Stimulated activated CD4-positive, alpha-beta T cell treated with anti-CD3 and anti-CD28 coated beads, Interleukin-2, amount 100 ng/mL, for 24 hours (primary cell): ENCODE measurements at places on chromosomes 2 and 18.
A peak's percentile ranks its signal among the peaks of the same experiment; 100 is the strongest.

DNA sequence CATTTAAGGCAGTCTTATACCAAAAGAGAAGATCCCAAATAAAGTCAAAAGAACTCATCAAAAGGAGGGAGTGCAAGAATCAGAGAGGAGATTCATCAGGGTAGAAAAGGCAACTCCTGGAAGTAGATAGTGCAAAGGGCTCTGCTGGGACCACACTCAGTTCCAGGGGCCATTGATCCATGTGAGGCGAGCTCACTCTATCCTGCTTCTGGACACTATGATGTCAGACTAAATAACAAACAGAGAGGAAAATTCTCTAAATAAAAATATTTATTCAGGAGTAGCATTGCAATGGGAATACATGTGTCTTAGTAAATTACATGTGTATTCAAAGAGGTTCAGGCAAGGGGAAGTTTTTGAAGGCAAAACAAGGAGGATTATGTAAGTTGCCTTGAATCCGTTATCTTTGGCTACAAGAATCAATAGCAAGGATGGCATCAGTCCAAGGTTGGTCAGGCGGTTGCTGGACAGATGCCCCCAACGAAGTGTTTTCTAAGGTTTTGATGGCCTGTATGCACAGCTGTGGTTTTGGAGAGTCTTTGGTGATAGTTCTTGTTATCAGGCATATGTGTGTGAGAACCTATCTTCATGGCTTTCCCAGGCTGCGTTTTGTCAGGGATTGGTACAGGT lies 13.2 kb upstream of the SERPINB12 start:
- DNase-seq, result no peak

- no peak for DNase-seq
Observed at GRCh38 chr2:207142461-207142860, 23.3 kb downstream of the KLF7 start.

DNA sequence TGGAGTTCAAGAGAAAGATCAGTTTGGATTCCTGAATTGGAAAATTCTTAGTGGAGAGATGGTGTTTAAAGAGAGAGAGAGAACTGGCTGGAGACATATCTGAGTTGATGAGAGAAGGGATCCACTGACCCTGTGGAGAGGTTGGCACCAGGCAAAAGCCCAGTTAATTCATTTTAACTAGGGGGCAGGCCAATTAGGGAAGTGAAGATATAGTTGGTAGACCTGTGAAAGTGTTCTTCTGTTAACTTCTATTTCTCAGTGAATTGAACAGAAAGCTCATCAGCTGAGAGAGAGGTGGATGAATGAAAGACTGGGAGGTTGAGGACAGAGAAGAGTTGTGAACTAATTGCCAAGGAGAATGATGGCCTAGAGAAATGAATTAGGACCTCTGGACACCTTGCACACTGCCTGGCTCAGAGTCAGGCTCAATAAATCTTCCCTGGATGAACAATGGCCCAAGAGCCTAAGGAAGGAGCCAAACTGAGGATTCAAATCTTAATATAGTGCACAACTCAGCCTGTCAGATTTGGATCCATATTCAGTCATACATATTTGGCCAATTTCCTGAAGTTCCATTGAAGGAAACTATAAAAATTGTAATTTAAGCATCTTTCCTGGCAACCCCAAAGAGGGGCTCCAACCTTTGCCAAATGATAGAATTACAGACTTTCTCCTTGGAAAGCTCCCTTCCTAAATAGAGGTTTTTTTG lies 82.2 kb upstream of the RMDN2 start:
- DNase-seq, result no peak

DNA sequence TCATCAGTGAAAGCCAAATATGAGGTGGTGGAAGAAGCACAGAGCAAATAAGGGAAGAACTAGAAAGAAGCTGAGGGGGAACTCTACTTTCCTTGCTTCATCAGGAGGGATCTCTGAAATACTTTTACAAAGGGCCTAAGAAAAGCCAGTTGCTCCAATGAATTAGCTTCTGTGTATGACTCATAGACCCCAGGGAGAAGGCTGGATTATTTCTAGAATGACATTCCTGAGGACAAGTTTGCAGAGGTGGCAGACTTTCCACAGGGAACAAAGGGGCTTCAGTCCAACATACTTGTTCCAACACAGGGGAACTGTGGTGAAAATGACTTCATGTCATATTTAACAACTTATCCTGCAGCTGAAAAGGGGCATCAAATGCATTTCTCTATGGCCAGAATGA lies 29.0 kb downstream of the DOK1 start:
- no peak for DNase-seq

GRCh38 chr2:19488009-19488691 lies 129.7 kb upstream of the OSR1 start:
- DNase-seq, result no peak

DNA sequence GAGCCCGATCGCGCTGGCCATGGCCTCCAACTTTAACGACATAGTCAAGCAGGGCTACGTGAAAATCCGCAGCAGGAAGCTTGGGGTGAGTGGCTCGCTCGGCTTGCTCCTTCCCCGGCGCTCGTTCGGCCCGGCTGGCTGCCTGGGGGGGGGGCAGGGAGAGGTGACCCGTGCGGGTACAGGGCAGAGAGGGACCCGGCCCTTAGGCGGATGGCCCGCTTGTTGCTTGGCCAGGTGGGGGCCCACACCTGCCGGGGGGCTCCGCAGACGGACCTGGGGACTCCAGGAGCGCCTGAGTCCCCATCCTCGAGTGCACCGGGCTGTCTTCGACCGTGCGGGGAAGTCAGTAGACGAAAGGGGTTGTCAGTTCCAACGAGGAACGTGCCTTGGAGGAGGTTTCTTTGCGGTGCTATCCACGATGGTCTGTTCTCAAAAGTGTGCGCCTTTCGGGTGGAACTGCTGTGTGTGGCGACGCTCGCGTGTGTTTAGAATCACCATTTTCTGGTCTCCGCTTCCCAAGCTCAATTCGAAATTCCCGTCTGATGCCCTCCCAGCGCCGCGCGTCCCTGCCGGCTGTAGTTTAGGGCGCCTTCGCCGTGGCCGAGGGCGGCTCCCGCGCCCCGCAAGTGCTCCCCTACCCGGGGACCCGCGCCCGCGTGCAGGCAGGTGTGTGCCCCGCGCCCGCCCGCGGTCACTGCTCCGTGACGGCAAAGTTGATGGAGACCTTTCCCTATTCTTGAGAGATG lies 711 bp downstream of the DOK6 start:
- no peak for DNase-seq

GRCh38 chr2:205934443-205934842 lies 151.5 kb downstream of the INO80D start:
- DNase-seq, result no peak

GRCh38 chr18:64203295-64203694 lies 54.4 kb upstream of the LINC00305 start:
- DNase-seq, result no peak

DNA sequence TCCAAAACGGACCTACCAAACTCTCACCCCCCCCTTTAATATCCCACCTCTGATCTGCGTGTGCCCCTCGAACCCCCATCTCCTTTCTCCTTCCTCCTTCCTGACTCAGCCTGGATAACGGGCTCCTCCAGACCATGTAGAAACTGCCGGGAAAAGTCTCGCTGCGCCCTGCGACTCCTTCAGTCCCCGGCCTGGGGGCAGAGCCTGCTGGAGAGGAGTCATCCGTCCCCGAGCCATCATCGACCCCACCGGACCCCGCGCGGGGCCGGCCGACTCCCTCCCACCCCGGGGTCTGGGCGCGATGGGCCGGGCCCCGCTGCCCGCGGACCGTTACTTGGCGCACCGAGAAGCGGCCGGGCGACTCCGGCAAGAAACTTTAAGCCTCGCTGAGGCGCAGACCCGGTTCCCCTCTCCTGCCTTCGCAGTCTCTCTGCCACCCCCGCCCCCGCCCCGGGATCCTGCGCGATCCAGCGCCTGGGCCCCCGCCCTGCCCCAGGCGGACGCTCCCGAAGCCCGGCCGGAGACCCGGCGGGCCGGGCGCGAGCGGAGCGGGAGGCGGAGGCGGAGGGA lies 3.4 kb downstream of the ZEB2 start:
- no peak for DNase-seq

DNA sequence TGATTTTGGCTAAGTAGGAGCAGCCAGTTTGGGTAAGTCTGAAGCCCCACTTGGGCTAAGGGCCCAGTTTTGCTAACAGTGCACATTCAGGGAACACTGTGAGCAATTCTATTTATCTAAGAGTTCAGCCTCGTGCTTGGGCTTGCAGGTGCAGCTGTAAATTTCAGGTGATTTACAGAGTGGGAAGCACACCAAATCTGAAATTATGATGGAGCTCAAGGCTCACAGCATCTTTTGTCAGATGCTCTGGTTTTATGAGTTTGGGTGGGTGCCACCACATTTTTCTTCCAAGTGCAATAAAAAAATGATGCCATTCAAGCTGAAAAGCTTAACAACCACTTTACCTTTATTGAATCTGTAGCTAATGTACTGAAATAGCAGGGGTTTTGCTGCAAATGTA lies 671.2 kb downstream of the LRRTM4 start:
- DNase-seq, result no peak

DNA sequence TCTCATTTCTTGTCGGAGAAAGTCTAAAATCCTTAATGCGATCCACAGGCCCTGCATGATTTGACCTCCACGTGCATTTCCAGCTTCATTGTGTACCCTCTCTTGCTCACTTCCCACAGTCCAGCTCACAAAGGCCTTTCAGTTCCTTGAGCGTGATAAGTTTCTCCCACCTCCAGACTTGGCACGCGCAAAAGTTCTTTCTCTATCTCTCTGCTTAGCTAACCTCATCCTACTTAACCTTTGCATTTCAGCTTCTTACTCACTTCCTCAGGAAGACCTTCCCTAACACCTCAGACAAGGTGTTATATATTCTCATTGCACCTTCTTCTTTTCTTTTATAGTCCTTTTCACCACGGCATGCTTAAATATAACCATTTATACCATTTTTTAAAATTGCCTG lies 124.8 kb upstream of the XPO1 start:
- no peak for DNase-seq

DNA sequence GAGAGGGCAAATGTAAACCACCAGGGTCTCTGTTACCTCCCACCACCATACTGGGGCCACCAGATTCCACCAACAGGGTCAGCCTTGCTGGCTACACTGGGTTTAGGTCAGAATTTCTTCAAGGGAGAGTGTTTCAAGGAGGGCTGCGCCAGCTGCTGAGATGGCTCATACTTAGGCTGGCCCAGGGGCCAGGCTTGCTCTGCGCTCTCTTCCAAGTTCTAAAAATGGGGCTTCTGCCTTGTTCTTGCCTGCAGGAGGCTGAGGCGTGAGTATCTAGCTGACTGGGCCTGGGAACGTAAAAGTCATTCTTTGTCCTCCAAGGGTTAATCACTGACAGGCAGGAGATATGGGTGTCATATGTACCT lies 28.1 kb downstream of the MRPL33 start:
- DNase-seq, result no peak

GRCh38 chr2:174051741-174052583 lies 86.8 kb upstream of the SP3 start:
- no peak for DNase-seq

- no peak for DNase-seq
Observed at GRCh38 chr2:29262681-29263260, 147.6 kb downstream of the CLIP4 start.

DNA sequence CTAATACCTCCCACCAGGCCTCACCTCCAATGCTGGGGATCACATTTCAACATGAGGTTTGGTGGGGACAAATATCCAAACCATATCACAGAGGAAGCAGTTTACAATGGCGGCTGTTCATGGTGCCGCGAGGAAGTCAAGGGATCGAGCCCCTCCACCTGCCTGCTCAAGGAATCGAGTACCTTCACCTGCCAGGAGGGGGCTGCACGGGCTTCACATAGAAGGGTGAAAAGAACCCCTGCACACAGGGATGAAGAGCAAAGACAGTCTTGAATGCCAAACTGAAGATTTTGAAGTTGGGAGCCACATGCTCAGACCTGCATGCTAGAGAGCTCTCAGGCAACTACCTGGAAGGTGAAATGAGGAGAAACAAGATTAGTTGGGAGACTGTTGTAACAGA lies 110.3 kb downstream of the KCNF1 start:
- no peak for DNase-seq

- peak; percentile 68 for DNase-seq
Observed at GRCh38 chr2:43221763-43222474, 4.5 kb downstream of the ZFP36L2 start.

- no peak for DNase-seq
Observed at GRCh38 chr2:21163213-21163612, 39.4 kb downstream of the TDRD15 start.

- DNase-seq, result no peak
Observed at GRCh38 chr2:24207359-24207758, 32.5 kb downstream of the FAM228A start.

- no peak for DNase-seq
Observed at GRCh38 chr2:101981504-101981903, 10.3 kb upstream of the IL1R2 start.

GRCh38 chr2:33488715-33489540 lies 12.5 kb downstream of the RASGRP3 start:
- DNase-seq, result no peak

DNA sequence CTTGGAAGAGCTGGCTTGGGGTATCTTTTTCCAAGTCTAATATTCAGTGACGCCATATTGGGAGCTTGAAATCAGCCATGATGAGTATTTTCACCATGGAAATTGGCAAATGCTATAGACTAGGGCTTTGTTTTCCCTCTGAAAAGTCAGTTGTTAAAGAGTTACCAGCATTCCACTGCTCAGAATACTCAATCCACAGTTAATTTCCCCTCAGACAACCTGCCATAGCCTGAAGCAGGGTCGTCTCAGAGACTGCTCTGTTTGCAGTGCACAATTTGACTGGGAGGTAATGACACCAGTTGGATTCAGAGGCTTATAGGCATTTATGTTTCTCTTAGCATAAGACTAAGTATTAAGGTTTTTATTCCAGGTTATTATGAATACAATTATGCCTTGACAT lies 35.5 kb upstream of the TMEM200C start:
- DNase-seq, result no peak

- DNase-seq, result no peak
Observed at GRCh38 chr18:42675810-42676209, 439.7 kb downstream of the RIT2 start.

DNA sequence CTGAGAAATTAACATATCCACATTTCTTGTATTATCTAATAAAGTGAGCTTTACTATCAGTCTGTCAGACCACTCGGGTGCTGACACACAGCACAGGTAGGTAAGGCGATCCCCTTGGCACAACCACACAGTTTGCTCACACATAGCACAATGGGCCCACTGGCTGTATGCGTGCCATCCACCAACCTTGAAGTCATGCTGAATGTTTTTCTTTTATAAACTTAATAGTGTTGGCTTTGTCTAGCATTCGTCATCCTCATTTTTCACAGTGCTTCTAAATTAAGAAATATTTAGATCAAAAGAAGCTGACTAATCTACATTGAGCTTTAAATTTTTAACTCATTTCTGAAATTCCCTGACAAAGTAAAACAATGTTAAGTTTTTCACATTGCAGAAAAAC lies 50.0 kb upstream of the PAPOLG start:
- no peak for DNase-seq

DNA sequence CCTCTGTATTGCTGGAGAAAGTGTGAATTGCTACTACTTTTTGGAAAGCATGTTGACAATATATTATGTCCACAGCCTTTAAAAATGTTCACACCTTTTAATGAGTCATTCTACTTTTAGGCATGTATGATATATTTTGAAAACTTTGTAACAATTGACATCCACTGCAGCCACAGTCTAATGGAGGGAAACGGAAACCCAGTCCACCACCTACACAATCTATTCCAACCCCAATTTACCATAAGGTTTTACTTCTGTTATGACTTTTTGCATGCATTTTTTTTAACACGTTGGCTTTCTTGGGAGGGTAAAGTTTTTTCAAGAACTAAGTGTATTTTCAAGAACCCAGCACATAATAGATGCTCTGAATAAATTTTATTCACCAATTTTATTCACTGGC lies 38.5 kb upstream of the ATP8B1 start:
- peak; percentile 21 for DNase-seq

GRCh38 chr18:39935598-39935997 lies 2019.4 kb upstream of the PIK3C3 start:
- no peak for DNase-seq

- DNase-seq, result no peak
Observed at GRCh38 chr2:86603905-86604304, 19.8 kb downstream of the RNF103 start.
